ENCODE measurements at places on chromosomes 3 and 15.
A peak's percentile ranks its signal among the peaks of the same experiment; 100 is the strongest.

DNA sequence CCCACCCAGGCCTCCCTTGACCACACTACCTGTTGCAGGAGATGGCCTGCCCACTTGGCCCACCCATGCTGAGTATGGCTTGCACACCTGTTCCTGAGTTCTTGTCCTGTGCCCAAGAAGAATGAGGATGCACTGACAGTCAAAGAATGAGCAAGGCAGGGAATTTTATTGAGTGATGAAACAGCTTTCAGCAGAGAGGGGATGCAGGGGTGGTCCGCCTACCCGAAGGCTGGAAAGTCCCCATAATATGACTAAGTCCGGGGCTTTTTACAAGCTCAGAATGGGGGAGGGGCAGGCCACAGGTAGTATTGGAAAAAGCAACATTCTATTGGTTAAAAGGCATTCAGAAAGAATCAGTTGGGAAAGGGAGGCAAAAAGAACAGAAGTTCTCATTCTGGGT lies 29.9 kb upstream of the RNU6-1 start:
- DNase-seq = no peak

GRCh38 chr3:190044142-190044541 lies 76.6 kb downstream of the P3H2 start:
- no peak for DNase-seq

DNA sequence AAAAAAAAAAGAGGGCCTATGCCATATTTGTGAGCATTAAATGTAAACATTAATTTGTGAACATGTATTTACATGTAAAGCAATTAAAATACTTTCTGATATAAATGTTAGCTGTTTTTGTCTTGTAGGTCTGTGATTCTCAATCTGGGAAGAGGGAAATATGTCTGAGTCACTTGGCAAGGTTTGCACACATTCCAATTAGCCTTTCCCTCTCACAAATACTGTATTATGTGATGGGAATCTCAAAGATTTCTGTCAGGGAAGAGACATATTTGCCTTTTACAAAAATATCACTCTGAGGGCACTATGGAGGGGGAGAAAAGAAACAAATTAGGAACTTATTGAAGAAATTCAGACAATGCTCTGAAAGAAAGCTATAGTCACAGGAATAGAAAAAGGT lies 483.6 kb downstream of the GBE1 start:
- no peak for DNase-seq

GRCh38 chr15:78098131-78098755 lies 5.9 kb downstream of the SH2D7 start:
- DNase-seq = no peak

- DNase-seq = peak; percentile 72
Measured at GRCh38 chr3:59313365-59313764, 263.5 kb upstream of the CFAP20DC start.

DNA sequence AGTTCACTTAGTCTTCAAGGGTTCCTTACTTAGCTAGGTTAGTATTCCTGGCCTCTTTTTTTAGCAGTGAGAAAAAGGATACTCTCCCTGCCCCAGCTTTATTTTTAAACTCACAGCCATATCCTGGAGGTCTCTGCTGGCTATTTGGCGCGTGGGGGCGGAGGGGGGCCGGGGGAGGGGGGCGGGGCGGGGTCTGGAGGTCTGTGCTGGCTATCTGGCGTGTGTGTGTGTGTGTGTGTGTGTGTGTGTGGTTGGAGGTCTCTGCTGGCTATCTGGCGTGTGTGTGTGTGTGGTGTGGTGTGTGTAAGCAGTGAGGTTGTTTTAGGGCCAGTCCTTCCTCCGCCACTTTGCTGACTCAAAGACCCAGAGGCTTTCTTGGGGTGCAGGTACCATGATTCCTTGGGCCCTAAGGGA lies 579 bp upstream of the PLAAT1 start:
- peak; percentile 67 for DNase-seq

- no peak for DNase-seq
Measured at GRCh38 chr15:83422081-83422480, 25.1 kb upstream of the SH3GL3 start.

DNA sequence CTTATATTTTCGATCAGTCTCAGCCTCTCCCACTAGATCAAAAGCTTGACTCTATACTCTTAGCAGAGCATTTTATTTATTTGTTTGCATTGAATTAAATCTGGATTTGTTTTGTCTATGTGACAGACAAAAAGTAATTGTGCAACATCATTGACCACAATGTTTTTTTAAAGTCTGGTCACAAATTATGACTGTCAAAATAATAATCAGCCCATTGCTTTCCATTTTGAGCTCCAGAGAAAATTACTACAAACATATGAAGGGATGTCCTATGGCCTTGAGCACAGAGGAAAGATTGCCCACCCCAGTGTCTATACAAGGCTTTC lies 82.3 kb downstream of the FSIP1 start:
- no peak for DNase-seq

DNA sequence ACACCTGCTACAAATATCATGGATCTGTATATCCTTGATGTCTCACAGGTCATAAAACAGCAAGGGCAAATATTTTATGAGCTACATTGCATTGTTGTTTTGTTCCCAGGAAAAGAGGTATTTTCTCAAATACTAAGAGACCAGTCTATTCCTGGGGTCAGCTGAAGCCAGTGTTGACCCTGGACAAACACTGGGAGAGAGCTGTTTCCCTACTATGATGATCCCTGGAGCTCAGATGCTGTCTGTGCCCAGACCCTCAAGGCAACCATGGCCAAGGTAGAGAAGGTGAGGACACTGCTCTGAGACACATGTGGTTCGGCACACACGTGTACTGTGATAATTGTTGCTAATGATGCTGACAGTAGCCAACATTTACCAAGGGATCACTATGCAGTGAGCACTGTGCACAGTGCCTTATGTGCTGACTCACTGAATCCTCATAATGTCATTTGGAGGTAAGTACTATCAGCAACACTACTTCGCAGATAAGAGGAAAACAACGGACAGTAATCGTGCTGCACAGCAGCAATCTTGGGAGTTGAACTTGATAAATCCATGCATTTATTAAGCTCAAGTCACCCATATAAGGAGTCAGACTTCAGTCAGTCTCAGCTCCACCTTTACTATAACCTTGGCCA lies 943.6 kb downstream of the FHIT start:
- DNase-seq = no peak

GRCh38 chr15:82966671-82967071 lies 14.2 kb upstream of the HOMER2 start:
- no peak for DNase-seq

GRCh38 chr3:24614359-24614758 lies 119.7 kb upstream of the THRB start:
- DNase-seq = no peak

GRCh38 chr3:54743755-54744154 lies 184.1 kb downstream of the LRTM1 start:
- DNase-seq = no peak

DNA sequence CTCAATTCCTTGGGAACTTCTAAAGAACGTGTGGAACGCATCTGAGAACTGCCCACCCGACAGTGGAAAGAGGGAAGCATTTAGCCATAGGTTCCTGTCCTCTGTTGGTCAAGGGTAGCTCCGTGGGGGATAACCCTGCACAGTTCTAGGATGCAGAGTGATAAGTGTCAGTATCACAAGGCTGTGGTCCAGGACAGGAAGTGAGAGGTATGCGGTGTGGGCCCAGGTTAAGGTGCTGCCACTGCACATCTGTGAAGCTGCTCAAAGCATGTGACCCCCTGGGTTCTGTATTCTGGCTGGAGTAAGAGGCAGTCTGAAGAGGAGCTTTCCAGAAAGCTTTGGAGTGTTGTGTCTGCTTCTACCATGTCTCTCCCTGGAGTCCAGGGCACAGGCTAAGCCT lies 51.7 kb upstream of the HES1 start:
- DNase-seq = no peak

GRCh38 chr15:34304613-34305012 lies 33.0 kb downstream of the SLC12A6 start:
- DNase-seq = no peak

DNA sequence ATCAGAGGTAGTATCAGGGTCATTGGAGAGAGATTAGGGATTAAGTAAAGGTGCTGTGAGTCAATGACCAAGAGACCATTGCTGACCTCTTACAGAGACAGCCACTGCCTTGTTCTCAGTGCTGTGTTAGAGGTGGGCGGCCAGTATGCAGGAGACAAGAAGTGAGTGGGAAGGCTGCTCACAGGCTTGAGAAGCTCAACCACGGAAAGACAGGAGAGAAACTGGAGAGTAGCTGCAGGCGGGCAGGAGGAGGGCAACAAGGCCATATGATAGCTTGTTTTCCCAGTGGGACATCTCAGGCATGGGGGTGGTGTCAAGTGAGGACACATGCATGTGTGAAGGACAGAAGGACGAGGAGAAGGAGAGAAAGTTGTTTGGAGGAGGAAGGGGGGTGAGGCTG lies 237.3 kb downstream of the PDCD6IP start:
- no peak for DNase-seq

GRCh38 chr15:94360251-94360685 lies 128.9 kb downstream of the MCTP2 start:
- DNase-seq = no peak

GRCh38 chr3:126711121-126711760 lies 7.2 kb downstream of the CHCHD6 start:
- DNase-seq = no peak

GRCh38 chr15:25327686-25328085 lies 111.1 kb downstream of the UBE3A start:
- no peak for DNase-seq

DNA sequence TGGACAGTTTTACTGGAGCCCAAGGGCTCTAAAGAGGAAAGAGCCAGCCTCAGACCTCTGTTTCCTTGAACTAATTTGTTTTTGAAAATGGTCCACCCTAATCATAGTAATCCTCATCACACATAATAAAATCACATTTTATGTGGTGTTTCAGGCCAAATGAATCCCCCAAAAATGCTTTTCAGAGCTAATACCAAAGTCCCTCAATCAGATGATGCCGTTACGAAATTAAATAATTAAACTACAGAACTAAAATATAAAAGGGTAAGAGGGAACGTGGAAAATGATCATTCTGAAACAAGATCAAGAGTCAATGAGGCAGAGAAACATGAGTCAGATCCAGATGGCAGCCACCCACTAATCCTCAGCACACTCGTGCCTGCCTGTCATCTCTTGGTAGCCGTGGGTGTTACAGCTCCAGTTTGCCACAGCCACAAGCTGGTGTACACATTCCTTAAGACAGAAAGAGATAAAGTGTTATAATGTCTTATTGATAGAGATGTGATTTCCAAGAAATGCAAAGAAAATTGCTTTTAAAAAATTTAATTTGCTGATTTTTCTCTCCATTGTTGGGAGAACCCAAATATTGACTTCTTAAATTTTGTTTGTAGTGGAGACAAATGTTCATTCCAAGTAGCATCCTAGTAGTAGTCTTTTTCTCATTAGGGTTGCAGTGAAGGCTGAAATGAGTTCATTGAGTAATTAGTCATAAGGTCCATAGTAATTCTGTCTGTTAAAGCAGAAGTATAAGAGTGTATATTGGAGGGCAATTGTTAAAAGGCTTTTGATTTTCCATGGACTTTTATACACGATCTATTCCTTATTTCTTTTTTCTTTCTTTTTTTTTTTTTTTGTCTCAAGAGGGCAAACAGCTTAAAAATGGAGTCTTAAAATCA lies 104.2 kb downstream of the AGBL1 start:
- no peak for DNase-seq

DNA sequence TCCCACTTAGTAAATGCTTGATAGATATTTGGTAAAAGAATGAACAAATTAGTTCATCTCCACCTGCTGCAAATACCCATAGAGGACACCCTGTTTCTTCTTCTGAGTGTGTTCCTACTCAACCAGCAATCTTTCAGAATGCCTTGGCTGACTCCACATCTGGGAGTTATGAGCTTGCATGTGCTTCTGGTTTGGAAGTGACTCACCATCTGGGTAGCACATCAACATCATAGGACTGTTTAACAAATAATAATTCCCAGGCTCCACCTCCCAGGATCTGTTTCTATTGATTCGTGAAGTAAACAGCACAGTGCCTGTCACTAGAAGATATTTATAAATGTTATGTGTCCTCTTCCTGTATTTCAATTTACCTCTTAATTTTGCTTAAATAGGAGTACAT lies 580.1 kb downstream of the ROBO2 start:
- no peak for DNase-seq

DNA sequence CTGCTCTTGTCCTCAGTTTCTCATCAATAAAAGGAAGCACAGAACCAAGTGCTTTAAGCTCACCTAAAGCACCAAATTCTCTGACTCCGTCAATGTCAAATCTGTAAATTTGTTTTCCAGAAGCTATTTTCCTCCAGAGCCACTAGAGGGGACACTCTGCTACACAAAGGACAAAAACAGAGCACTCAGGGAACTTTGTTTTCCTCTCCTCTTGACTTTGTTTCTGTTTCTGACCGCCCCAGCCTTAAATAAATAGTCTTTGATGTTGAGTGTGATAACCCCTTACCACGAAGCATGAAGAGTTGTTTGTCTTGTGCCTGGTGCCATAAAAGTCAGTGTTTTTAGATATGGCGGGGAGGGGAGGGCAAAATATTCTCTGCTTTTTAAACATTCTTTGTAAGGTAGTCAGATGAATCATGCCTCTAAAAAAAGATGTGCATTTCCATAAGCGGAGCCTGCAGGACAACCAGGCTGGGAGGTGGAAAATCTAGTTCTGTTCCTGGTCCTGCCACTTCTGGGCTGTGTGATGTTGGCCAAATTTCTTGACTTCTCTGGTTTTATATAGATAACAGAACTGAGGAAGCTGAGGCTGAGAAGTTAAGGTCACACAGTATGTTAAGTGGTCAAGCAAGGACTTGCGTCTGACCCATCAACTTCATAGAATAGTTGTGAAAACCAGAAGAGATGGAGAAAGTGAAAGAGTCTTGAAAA lies 7.3 kb upstream of the ZBTB38 start:
- DNase-seq = no peak

DNA sequence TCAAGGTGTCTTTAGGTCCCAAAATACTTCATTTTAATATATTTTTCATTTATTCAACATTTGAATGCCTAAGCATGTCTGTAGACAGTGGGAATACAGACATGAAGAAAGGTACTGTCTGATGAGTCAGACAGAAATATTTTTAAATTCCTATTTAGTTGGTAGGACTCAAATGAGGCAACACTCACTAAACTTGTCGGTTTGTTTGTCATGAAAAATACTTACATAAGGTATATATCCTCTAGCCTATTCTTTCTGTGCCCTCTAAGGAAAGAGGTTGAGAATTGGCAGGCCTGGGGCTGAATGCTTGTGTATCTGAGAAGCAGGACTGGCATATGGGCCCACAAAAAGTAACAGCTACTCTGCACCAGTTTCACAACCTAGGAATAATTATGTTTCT lies 423.6 kb upstream of the MDFIC2 start:
- DNase-seq = no peak

All from H9 (cell line).